Central memory CD8-positive, alpha-beta T cell (primary cell): ENCODE measurements at places on chromosomes 5 and 9.

DNA sequence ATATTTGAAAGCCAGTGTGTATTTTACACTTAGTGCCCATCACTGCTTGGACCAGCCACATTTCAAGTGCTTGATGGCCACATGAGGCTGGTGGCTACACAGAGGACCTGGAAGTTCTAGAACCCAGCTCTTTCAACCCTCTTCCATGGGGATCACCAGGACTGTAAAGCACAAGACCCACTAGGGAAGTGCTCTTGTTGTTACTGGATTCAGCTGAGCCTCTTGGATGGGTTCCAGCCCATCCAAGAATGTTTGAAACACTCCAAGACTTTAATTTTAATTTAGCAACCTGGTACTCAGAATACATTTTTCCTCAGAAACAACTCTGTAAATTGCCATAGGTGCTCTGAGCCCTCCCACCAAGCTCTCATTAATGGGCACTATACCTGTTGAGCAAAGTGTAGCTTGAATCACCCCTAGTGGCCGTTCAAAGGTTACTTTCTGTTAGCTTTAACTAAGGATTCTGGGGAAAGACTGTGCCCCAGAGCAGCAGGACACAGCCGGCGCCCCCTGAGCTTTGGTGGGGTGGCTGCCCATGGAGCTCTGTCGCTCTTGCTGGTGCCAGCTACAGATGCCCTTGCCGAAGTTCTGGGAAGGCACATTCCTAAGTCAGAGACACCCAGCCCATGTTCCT is 212.4 kb downstream of the HSD17B3 start:
- peaks cover 9% of the 10 kb centered on the region for H3K27me3 ChIP-seq
- no peak overlapping the region for H3K4me3 ChIP-seq

DNA sequence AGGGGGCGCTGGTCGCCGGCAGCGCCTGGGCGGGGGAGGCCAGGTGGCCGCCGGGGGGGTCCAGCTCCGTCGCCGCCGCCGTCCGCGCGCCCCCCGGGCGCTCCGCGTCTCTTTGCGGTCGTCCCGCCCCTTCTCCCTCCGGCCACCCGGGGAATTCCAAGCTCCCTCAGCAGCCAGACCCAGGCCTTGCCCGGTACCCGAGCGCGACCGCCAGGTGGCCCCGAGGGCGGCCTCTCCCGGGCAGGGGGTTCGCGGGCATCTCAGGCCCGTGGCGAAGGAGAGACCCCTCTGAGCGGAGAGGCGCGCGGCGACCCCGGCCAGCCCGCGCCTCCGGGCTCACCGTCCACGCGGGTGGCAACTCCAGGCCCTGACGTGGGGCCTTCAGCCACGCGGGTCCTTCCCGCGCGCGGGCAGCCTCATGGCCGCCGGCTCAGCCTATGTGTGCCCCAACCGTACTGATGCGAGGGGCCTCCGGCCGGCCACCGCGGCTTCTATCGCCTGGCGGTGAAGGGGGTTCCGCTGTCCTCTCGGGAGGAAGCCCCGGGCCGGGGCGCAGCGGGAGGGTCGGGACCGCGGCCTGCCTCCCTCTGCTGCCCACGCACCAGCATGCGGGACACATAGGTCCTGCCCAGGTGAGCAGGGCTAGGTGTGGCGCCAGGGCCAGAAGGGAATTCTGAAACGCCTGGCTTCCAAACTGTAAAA is 529 bp upstream of the NRARP start:
- peaks cover 6% of the 10 kb centered on the region for H3K36me3 ChIP-seq
- H3K27ac ChIP-seq, result no peak overlapping the region
- peak overlapping the region; percentile 37 for H3K4me3 ChIP-seq
- no peaks in the 10 kb centered on the region for H3K4me1 ChIP-seq

DNA sequence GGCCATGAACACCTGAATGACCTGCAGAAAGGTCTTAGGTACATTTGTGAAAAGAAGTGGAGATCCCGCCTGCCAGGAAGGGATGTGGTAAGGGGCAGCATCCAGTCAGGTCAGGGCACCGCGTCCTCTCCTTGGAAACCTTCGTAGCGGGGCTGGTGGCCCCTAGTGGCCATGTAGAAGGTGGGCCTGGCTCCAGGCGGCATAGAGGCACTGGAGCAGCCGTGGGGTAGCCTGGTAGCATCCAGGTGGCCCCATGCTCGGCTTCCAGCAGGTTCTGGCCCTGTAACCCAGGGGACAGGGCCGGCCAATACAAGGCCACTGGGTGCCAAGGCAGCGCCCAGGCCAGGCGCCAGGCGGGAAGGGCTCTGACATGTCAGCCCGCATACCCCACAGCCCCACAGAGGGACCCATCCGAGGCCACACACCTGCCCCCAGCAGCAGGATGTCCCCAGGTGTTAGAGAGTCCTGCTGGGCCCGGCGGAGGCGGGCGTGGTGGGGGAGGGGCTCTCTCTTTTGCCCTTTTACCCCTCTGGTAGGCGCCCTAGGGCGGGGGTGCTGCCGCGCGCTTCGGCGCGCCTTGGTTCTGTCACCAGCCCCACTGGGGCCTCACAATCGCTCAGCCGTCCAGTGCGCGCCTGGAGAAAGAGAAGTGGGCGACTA is 58.3 kb upstream of the SPATA31E1 start:
- no peak overlapping the region for H3K4me3 ChIP-seq
- no peaks in the 10 kb centered on the region for H3K36me3 ChIP-seq
- H3K27me3 ChIP-seq, result peaks cover 18% of the 10 kb centered on the region
- H3K27ac ChIP-seq, result no peak overlapping the region
- H3K4me1 ChIP-seq, result no peaks in the 10 kb centered on the region

DNA sequence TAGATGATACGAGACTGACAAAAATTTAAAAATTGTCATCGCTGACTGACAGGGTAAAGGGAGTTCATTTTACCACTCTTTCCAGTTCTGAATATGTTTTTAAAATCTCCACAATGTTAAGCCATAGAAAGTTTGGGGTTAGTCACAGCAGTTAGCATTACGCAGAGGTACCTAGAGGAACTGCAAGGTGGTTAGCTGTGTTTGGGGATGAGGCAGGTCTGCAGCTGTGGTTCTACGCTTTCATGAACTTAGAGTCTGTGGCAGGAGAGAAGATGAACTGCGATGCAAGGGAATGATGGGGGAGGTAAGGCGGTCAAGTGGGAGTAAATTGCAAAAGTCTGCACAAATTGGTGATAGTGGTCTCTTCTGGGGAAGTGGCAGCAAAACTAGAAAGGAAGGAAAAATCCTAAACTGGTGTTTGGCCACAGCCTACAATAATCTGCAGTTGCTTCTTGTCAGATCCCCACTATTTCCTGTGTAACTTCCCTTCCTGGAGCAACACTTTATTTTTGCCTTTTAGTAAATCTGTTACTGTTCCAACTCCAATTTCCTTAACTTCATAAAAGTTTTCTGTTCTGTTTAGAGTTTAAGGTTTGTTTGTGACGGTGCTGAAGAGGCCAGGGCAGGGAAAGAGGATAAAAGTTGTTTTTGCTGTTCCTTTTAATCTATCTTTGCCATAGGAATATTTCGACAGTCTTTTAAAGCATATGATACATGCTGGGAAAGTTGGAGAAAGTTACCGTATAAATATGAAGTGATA is 38.6 kb upstream of the SNX2 start:
- no peak overlapping the region for H3K27ac ChIP-seq

GRCh38 chr5:173246511-173246910 is 11.5 kb upstream of the NKX2-5 start:
- H3K27ac ChIP-seq, result no peak overlapping the region
- peaks cover 2% of the 10 kb centered on the region for H3K36me3 ChIP-seq
- DNase-seq, result no peak
- no peak overlapping the region for H3K4me3 ChIP-seq

DNA sequence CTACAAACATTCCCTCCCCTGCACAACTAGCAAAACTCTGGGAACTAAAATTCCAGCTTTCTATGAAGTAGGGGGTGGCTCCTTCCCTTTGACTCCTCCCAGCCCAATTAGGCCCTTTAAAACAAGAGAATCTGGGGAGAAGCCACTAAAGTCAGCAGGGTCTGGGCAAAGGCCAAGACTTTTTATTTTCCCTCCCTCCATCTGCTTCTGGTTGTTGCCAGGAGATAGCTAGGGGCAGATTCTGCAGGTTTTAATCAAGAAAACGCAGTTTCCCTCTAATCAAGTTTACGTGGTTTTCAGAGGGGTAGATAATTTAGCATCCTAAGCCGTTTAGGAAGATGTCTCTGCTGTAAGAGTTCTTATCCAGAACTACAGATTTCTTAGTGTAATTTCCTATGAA is 114.5 kb upstream of the CDH6 start:
- H3K4me3 ChIP-seq, result no peak overlapping the region
- no peaks in the 10 kb centered on the region for H3K27me3 ChIP-seq
- no peak overlapping the region for H3K27ac ChIP-seq
- H3K4me1 ChIP-seq, result no peaks in the 10 kb centered on the region
- no peak for DNase-seq
